ENCODE measurements at places on chromosomes 12 and 14. TPM values are rescaled to one million over a fixed set of nuclear protein-coding genes. Genes with fewer than 3 reads are reported as not detected.

CRADD gene
- total RNA-seq, result 8.1 TPM

RNU6-7 gene
- not detected for total RNA-seq

ZFYVE21 gene
- 41.7 TPM for total RNA-seq

GRCh38 chr14:66496188-66496807 lies 10.1 kb downstream of the CCDC196 start:
- no peak for DNase-seq

DNA sequence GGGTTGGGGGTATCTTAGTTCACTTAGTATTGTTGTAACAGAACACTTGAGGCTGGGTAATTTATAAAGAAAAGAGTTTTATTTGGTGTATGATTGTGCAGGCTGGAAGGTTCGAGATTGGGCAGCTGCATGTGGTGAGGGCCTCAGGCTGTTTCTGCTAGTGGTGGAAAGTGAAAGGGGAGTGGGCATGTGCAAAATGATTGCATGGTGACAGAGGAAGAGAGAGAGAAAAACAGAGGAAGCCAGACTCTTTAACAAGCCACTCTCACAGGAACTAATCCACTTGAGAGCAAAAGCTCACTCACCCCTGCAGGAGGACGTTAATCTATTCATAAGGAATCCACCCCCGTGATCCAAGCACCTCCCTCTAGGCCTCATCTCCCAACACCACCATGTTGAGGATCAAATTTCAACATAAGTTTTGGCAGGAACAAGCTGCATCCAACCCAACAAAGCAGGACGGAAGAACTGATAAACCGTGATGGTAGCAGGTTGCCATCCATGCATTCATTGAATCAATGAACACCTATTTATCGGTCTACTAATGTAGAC lies 165.0 kb upstream of the GZMB start:
- no peak for DNase-seq
